ENCODE measurements at places on chromosomes 5 and 9.

DNA sequence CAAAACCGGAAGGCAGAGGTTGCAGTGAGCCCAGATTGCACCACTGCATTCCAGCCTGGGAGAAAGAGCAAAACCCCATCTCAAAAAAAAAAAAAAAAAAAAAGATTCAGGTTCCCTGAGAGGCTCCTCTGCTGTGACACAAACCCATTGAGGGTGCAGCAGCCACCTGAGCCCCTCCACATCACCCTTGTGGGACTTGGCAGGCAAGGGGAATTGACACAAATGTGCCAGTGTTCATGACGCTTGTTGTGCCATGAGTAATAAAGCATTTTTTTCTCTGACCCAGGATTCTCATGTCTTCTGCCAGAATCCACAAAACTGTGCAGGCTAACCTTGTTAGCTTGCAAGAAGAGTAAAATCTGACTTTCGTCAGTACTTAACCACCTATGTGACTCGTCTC lies 149.6 kb downstream of the TTC39B start:
- DNase-seq, result no peak

DNA sequence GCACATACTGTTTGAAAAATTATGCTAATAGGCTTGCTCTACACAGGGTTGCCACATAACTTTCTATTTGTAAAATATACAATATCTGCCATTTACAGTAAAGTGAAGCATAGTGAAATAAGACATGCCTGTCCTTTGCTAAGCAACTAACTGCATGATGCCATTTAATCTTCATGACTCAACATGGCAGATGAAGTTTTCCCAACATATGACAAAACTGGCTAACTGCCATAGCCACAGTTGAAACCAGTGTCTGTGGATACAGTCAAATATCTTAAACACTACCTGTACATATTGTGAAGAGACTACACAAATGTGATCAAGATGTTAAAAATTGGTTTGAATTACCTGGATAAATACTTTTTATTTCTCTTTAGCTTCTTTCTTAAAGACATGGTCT lies 3.1 kb upstream of the DMAC1 start:
- no peak for DNase-seq

DNA sequence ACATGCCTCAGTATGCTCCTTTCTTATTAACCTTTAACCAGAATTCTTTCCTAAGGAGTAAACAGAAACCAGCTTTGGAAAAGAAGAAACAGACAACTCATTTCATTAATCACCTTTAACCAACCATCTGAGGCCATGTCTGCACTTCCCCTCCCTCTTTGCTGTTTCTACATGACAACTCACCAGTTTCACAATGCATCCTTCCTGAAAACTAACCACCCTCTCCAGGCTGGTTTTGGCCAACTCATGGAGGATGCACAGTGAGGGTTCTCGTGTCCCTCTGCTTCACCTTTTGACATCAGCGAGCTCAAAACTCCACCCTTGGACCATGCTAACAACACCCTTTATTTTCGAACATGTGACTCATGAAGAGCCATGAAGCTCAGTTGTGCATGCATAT lies 244.1 kb downstream of the ELAVL2 start:
- DNase-seq, result no peak

- no peak for DNase-seq
Observed at GRCh38 chr9:136244122-136244968, 1.3 kb downstream of the QSOX2 start.

DNA sequence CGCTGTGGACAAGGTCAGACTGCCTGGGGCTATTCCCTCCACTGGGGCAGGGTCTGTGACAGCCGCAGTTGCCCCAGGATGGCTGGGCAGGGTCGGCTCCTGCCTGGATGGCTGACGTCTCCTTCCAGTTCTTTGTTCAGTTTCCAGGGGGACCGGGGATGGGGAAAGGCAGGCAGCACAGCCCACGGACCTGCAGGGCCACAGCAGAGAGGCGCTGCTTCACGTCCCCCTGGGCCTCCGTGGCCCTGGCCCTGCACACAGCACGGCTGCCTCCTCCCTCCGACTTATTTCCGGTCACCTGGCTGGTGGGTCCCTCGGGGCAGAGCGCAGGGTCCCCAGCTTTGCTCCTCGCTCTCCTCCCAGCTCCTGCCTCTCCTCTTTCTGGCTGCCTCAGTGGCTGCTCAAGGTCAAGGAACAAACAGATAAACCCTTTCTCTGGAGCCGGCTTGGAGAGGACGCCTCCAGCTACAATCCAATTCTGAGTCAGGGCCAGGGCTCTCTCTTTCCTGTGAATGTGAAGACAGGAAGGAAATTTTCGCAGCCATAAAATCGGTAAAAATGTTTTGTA lies 169.7 kb downstream of the C9orf50 start:
- no peak for DNase-seq

GRCh38 chr9:127278372-127278771 lies 13.8 kb downstream of the GARNL3 start:
- no peak for DNase-seq

GRCh38 chr5:76679231-76679630 lies 36.7 kb upstream of the F2R start:
- no peak for DNase-seq

- no peak for DNase-seq
Observed at GRCh38 chr5:138949223-138949574, 74.1 kb upstream of the LRRTM2 start.

- no peak for DNase-seq
Observed at GRCh38 chr5:138686668-138687067, 66.6 kb upstream of the CTNNA1 start.

- DNase-seq, result no peak
Observed at GRCh38 chr5:179758955-179759354, 26.3 kb downstream of the MAML1 start.

GRCh38 chr9:19554529-19554928 lies 145.7 kb downstream of the ACER2 start:
- DNase-seq, result no peak

- no peak for DNase-seq
Observed at GRCh38 chr5:179310439-179311090, 34.7 kb downstream of the ADAMTS2 start.

GRCh38 chr5:136033234-136033633 lies 4.4 kb downstream of the TGFBI start:
- DNase-seq, result no peak

DNA sequence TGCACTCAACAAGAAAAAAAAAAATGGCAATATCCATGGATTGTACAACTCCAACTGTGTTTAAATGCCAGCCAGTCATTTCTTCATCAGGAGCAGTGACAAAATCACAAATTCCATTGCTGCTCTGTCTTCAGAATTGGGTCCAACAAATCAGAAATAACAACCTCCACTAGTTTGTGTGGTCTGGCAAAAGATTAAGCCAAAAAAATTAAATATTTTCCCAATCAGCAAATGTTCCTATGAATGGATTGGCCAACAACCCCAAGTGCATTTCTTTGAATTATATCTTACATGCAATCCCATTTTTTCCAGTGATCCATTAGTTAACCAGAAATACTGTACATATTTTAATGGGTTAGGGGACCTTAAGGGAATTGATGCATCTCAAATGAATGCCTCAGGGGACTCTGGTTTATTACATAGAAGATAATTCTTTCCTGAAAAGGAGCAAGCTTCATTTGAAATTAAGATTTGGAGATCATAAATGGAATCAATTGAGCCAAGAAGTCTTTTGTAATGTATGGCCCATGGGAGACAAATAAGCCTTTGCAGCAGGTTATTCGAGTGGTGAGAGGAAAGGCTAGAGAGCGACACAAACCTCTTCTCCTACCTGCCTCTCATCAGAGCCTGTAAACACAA lies 131.8 kb downstream of the TLE1 start:
- DNase-seq, result no peak

- no peak for DNase-seq
Observed at GRCh38 chr5:111635151-111635902, 121.7 kb downstream of the NREP start.

DNA sequence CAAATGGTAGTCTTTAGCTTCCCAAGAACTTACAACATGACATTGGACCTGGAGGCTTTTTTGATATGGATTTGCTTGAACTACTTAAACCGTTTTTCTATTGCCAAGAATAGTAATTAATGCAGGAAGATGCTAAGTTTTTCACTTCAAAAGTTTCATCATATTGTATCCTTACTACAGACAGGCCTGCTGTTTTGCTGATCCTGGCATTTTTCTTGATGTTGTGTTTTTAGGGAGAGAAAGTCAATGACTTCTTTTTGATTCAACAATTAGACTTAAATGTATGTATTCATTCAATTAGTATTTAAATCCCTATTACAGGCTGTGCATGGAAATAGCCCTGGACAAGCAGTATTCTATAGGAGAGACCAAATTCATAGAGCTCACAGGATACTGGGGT lies 172.7 kb downstream of the TRPM3 start:
- DNase-seq, result no peak

GRCh38 chr5:78269088-78269703 lies 25.3 kb downstream of the AP3B1 start:
- DNase-seq, result no peak

DNA sequence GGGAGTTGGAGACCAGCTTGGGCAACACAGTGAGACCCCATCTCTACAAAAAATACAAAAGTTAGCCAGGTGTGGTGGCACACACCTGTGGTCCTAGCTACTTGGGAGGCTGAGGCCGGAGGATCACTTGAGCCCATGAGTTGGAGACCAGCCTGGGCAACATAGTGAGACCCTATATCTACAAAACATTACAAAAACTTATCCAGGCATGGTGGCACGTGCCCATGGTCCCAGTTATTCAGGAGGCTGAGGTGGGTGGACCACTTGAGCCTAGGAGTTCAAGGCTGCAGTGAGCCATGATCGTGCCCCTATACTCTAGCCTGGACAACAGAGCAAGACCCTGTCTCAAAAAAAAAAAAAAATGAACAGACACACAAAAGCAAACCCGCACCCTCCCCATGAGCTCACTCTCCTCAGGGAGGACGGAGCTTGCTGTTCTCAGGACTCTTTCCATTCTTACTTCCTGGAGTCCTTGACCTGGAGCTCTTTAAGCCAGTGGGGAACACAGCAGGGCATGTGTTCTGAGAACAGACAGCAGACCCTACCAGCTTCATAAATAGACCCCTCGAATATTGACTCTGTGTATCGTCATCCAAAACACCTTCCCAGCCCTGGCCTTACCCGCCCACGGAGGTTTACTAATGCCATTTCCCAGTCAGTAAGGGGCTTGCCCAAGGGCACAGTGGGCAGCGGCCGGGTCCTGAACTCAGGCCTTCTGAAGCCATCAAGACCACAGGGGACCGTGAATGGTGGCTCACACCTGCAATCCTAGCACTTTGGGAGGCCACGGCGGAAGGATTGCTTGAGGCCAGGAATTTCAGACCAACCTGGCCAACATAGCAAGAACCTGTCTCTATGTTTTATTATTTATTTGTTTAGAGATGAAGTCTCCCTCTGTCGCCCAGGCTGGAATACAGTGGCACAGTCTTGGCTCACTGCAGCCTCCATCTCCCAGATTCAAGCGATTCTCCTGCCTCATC lies 11.1 kb downstream of the PTGES2 start:
- DNase-seq, result no peak

DNA sequence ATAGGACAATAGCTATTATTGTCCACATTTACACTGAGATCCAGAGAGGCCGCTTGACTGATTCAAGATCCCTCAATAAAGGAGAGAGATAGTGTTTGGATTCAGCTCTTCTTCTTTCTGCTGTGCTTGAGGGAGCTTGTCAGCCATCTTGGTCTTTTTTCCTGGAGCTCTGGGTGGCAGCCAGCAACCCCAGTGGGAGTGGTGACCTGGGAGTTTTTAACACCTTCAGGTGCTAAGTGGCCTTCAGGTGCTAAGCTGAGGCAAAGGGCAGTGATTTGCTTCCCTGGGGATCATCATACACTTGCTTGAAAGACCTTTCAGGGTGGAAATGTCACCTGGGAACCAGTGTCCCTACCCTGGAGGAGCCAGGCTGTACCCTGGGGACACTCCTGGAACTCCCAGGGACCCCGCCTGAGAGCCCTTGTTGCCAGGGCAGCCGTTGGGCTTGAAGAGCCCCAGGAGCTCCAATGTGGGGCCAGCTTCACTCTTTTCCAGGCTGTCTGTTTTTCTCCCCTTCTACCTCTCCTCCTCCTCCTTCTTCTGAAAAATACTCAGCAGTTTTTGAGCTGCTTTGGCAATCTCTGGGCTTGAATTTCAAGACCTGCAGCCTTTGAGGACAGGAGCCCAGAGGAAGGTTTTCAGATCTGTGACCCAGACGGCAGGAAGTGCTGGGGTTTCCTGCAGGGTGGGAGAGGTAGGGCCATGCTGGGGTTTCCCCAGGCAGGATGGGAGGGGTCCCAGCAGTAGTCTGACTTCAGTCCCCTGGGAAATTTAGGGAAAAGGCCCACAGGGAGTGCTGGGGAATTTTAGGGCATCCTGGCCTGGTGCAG lies 59.7 kb downstream of the FGF18 start:
- DNase-seq, result no peak

DNA sequence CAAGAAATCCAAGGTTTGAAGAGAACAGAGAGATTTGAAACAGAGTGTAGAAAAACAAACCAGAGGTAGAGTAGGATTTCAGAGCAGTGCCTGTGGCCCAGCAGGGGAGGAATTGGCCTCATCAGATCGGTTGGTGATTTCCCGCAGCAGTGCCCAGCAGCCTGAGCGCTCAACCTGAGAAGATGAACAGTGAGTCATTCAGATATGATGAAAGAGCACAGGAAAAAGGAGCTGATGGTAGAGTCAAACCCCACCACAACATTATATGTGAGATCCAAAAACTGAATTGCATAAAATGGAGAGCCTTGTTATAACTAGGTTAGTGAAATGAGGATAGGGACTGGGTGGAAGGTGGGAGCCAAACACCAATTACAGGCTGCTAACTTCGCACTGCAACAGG lies 248.9 kb downstream of the PIK3R1 start:
- DNase-seq, result no peak

- DNase-seq, result no peak
Observed at GRCh38 chr5:174777583-174777982, 53.2 kb downstream of the MSX2 start.

GRCh38 chr9:89482056-89482851 lies 15.7 kb downstream of the SEMA4D start:
- no peak for DNase-seq

- DNase-seq, result no peak
Observed at GRCh38 chr9:18761742-18762300, 271.2 kb downstream of the SAXO1 start.

DNA sequence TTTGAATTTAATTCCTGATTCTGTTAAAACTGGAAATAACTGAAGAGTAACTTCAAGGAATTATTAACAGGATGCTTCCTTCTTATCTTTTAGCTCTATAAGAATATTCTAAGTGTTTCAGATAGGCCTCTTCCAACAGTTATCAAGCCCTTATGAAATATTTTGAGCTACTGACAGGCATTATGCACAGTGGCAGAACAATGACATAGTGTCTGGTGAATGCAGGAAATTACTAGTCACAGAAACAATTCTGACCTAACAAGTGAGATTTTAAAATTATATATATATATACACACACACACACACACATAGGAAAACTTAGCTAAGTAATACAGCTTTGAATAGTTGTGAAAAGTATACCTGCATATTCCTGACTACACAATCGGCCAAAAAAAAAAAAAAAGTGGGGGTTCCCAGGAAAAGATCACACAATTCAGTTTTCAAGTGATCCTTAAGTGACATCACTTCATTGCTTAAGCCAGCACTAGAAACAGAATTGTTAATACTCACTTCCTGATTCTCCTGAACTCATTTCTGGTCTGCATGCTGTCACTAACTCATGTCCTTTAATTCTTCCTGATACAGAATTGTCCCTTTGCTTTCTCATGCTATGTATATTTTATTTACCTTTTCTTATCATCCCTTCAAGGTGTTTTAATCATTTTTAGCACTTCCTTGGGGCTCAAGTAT lies 77.3 kb downstream of the SLC25A46 start:
- no peak for DNase-seq

- no peak for DNase-seq
Observed at GRCh38 chr5:65809817-65810531, 88.0 kb downstream of the NLN start.

- DNase-seq, result no peak
Observed at GRCh38 chr5:6146271-6146670, 232.1 kb downstream of the MED10 start.
